ENCODE measurements at places on chromosomes 4 and X.
A peak's percentile ranks its signal among the peaks of the same experiment; 100 is the strongest.

- DNase-seq = no peak
These were observed 239.2 kb downstream of the ANK2 start for GRCh38 chr4:113288696-113289095.

DNA sequence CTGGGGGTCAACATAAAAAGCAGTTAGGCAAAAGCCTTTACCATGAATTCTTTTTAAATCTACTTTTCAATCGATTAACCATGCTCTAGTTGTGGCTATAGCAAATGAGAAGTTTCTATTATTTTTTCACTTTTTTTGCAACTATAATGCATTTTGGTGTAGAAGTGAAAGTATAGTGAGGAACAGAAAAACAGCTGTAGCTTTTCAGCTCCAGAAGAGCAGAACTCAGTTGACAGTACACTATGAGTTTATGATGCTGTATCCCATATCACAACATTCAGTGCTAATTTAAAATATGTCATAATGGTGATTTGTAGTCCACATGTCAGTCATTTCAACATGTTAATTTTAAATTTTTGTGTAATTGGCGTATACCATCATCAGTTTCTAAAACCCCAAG lies 8.7 kb upstream of the MUC7 start:
- no peak for DNase-seq

DNA sequence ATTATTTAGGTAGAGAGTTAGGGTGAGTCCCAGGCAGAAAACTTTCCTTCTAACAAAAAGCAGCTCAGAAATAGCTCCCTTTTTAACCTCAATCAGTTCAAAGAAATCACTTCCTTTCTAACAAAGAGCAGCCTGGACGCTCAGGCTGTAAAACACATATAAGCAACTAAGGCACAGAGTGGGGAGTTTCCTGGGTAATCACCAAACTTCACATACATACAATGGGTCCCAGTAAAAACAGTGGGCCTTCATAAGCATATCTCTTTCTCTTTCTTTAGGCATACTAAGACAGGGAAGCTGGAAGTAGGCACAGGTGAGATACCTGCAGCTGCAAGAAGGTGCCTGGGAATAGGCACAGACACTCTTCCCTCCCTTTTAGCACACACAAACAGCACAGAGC lies 4.9 kb upstream of the NAF1 start:
- DNase-seq = no peak

DNA sequence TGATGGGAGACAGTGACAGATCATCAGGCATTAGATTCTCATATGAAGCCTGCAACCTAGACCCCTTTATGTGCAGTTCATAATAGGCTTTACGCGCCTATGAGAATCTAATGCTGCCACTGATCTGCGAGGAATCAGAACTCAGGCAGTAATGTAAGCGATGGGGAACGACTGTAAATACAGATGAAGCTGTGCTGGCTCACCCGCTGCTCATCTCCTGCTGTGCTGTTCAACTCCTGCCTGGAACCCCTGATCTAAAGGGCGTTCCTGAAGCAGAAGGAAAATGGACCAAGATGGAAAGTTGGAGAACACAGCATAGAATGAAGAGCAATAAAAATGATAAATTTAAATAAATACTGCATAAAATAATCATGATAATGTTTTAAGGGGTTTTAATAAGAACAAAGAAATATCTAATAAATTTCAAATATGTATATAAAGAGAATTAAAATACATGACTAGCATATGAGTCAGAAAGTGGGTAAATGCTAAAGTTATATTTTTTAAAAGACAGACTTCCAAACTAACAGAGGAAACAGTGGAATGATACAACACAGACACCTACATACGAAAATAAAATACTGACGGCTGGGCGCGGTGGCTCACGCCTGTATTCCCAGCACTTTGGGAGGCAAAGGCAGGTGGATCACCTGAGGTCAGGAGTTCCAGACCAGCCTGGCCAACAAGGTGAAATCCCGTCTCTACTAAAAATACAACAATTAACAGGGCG lies 59.2 kb downstream of the RBM47 start:
- no peak for DNase-seq

- DNase-seq = no peak
These were observed 773.2 kb upstream of the FTHL17 start for GRCh38 chrX:31845003-31845402.

- DNase-seq = no peak
These were observed 1180.9 kb upstream of the ADGRL3 start for GRCh38 chr4:60019180-60019579.

GRCh38 chr4:18684932-18685331 lies 663.4 kb upstream of the LCORL start:
- no peak for DNase-seq

DNA sequence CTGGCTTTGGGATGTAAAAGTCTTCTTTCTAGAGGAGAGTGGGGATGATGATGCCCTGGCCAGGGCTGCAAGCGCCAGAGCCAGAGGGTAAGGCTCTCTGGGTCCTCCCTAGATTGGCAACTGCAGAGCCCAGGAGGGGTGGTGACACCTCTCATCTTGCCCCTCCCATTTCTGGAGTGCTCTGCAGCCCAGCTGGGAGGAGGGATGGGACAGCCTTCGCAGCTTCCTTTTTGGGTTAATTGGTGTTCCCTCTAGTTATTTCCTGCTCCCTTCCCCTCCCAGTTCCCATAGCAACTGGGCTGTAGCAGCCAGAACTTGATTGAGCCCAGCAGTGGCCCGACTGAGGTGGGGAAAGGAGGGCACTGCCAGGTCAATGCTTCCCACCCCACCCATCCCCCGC lies 19.2 kb downstream of the NALF2 start:
- DNase-seq = no peak

- DNase-seq = no peak
These were observed 74.3 kb downstream of the NUDT10 start for GRCh38 chrX:51406688-51407519.

DNA sequence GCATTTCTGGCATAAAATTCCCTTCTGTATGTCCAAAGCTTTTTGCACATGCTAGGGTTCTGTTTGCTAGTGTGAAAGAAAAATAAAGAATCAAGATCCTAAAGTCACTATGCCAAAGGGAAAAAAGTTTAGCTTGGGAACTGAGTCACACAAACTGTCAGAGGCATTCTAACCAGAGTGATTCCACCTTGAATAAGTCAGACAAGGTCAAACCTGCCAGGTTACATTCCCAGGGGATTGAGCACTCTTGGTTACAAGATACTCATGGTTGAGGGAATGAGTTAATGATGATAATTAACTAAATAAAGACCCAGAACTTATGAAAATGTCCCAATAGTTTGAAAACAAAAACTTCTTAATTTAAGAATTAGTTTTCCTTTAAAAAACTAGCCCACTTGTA lies 13.7 kb upstream of the UGT2B17 start:
- no peak for DNase-seq

DNA sequence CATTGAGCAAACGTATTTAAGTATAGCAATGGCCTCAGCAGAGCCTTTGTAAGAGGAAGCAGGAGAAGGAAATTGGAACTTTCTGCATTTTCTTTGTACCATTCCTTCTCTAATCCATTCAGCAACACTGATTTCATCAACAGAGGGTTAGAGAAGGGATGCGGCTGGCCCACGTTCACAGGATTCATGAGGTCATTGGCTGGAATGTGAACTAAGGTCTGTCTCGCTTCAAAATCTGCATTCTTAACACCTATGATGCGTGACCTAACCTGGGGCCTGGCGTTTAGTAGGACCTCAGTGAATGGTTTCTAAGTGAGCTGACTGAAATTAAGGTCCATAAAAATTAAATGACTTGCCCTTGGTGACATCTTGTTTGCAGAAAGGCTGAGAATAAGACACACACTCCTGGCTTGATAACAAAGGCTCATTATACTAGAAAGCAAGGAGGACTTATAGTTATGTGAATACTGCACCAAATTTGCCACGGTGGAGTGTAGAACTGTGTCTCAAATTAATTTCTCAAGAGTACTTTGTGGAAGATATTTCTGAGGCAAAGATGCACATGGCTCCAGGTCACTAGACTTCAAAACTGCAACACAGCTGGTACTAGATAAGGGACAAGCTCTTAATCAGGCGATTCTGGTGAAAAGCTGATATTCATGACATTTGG lies 25.4 kb downstream of the FGFBP1 start:
- DNase-seq = no peak

DNA sequence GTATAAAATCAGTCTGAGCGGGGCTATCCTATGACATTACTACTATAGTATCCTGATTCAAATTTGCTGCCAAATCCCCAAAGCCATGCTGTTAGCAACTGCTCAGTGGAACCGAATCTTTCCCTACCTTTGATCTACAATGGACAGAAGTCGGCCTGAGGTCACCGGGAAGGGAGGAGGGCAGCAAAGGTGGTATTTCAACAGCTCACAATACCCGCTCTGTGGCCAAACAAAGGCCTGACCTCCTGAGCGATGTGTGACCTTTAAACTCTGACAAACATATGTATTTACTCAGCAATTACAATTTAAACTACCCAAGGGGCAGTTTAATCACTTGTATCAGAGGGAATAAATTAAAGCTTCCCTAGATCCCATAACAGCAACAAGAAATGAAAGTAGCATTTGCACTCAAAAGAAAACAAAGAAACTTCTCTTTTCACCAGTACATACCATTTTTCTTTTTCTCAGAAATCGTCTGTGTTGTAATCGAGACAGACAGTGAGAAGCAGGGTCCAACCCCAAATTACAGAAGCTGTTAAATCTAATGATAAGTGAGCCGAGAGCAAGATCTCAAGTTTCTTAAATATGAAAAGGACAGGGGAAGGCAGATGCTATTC lies 11.6 kb upstream of the TMEM128 start:
- no peak for DNase-seq

GRCh38 chrX:12614266-12614665 lies 176.9 kb upstream of the PRPS2 start:
- DNase-seq = no peak

DNA sequence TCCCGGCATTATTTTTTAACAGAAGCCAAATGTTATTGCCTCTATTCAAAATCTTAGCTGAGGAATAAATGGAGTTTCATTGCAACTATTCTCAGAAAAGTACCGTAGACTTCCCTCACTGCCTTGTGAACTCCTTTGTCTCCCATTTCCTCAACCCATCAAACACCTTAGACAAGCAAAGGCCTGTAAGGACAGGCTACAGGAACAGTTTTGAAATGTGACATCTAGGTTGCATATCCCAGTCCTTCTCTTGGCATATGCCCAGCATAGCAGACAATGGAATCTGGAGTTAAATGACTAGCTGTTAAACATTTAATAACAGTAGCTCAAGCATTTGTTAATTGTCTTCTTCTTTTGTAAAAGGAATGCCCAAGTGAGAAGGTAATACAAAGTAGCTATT lies 1371.7 kb downstream of the STIM2 start:
- DNase-seq = no peak

GRCh38 chr4:88191404-88191803 lies 33.0 kb upstream of the ABCG2 start:
- no peak for DNase-seq

- peak; percentile 62 for DNase-seq
These were observed 17.7 kb downstream of the ACSL1 start for GRCh38 chr4:184807797-184808712.

DNA sequence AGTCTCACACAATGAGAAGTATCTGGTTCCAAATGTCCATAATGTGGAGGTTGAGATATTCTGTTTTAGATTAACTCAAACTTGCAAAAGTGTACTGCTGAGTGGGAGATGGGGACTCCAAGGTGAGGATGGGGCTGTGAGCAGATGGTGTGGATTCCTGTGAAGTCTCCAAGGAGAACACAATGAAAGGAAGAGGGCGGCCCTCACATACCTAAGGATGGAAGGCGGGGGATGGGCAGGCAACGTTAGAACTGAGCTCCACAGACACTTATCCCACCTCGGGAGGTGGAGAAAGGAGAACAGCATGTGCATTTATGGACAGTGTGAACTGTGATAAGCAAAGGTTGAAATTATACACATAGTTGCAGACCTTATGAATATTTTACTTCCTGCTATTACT lies 9.9 kb upstream of the SPATA4 start:
- peak; percentile 24 for DNase-seq

GRCh38 chr4:3073158-3074077 lies 920 bp downstream of the HTT-AS start:
- DNase-seq = peak; percentile 27

DNA sequence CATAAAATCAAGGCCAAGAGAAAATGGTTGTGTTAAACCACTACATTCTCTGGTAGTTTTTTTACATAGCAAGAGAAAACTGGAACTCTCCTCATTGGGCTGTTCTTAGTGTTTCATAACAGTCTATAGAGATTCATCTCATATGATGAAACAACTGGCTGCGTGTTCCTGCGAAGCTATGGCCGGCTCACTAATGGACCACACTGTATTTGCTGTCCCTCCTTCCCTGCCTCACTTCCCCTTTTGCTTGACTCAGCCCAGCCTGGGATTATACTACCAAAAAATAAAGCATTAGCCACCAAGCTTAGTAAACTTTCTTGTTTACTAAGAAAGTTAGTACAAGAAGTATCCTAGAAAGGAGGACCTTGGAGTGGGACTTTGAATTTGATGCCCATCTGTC lies 31.6 kb upstream of the LSM6 start:
- no peak for DNase-seq

DNA sequence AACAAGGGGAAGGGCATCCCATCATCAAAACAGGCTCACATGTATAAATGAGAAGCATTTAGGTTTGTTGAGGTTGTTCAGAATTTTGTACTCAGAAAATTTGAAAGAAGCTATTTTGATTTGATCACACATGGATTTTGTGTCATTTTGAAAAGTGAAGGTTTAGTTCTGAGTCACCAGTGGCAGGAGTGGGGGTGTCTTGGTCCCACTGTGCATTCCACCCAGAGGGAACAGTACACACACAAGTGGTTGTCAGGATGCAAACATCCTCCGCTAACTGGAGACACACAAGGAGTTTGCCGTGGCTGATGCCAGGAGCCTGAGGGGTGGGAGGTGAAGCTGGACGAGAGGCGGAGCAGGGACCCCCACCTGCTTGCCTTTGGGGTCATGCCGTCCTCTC lies 198.2 kb upstream of the PSAPL1 start:
- DNase-seq = no peak

GRCh38 chr4:150321113-150321512 lies 242.9 kb downstream of the DCLK2 start:
- no peak for DNase-seq

GRCh38 chr4:163941221-163941905 lies 446.9 kb downstream of the TMA16 start:
- DNase-seq = no peak

GRCh38 chr4:68076194-68076593 lies 53.5 kb downstream of the TMPRSS11F start:
- DNase-seq = no peak

DNA sequence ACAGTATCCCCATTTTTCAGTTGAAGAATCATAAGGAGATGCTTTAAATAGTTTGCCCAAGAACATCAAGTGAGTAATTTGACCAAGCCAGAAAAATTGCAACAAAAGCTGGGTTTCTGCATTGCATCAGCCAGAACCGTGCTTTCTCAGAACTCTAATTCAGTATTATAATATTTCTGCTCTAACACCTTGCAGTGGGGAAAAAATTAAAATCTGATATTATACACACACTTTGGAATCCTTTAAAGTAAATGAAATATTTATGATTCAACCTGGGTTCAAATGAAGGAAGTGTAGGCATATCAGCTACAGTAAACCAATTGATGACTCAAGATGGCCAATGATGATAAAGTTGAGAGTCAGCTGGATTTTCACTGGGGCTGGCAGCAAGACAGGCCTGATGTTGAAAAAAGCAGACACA lies 387.6 kb upstream of the ZFP42 start:
- DNase-seq = no peak
